ENCODE measurements at places on chromosomes 3 and 15.
A peak's percentile ranks its signal among the peaks of the same experiment; 100 is the strongest.

- DNase-seq = peak; percentile 48
These were observed 35.1 kb upstream of the EIF3J start for GRCh38 chr15:44501768-44502366.

DNA sequence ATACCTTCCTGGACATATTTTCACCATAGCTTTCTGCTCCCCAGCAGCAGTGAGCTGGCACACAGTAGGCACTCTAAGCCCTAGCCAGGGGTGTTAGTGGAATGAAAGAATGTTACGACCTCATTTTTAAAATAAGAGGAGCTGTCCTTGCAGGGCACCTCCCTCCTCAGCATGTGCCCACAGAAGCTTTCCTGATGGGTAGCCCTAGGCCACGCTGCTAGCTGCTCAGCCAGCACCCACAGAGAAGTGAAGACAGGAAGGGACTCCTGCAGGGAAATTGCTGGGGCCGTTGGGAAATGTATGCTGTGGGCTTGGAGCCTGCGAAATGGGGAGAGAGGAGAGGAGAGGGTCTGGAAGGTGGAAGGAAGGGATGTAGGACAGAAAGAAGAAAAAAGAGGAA lies 87.3 kb upstream of the ANKRD34C start:
- DNase-seq = no peak

- DNase-seq = no peak
These were observed 422.2 kb upstream of the SGO1 start for GRCh38 chr3:20608054-20608738.

DNA sequence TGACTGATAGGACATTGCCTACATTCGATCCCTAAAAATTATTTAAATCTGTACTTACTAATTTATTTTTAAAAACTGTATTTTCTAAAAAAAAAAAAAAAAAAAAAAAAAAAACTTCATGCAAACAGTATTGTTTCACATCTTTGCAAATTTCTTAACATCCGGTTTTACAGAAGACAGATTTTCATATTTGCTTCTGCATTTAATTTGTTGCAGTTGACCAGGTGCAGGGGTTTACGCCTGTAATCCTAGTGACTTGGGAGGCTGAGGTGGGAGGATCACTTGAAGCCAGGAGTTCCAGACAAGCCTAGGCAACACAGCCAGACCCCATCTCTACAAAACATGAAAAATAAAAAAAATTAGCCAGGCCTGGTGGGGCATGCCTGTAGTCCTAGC lies 6.4 kb upstream of the NFKBIZ start:
- no peak for DNase-seq
